Activated CD4-positive, alpha-beta memory T cell treated with anti-CD3 and anti-CD28 coated beads, Interleukin-2, amount 10 ng/mL, durations not matched to agents 7 days and 5 days (primary cell): ENCODE measurements at places on chromosomes 3 and 15. TPM values are rescaled to one million over a fixed set of nuclear protein-coding genes. Genes with fewer than 3 reads are reported as not detected.

SPESP1 gene
- total RNA-seq, result 1.1 TPM

DNA sequence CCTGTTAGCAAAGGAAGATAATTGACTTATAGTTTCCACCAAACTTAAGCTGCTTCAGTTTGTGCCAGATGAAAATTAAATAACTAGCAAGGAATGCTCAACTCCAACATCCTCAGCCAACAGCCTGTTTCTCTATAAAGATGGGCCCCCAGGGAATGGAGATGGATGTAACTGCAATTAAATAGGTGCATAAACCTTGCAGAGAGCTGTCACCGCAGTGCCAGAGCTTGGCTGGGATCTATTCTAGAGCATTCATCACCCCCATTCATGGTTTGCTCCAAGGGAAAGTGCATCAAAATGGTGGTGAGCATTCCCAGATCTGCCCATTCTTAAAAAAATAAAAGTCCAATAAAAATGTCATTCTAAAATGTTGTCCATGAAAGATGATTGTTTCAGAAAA lies 19.7 kb upstream of the RORA start:
- no peak for DNase-seq

DNA sequence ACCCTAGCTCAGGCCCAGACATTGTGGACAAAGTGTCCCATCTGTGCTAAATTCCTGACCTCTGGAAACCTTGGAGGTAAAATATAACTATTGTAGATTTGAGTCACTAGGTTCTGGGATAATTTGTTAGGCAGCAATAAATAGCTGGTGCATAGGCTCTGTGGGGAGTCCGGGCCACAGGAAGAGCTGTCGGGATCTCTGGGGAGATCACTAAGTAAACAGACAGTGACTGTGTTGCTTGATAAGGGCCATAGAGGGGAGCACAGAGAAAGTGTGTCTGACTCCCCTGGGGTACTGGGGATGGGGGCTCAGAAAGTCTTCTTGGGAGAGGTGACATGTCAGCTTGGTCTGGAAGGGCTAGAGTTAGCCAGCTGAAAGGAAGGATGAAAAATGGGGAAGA lies 37.7 kb upstream of the MRPS22 start:
- no peak for DNase-seq

GHRL gene
- total RNA-seq, result 0.91 TPM

GRCh38 chr15:81286621-81287121 lies 37.3 kb downstream of the STARD5 start:
- DNase-seq, result no peak

GRCh38 chr15:66959875-66960274 lies 105.5 kb upstream of the SMAD3 start:
- no peak for DNase-seq

ISLR gene
- not detected for total RNA-seq

EFCAB12 gene
- 0.65 TPM for total RNA-seq

LNP1 gene
- total RNA-seq, result 2.4 TPM

DNA sequence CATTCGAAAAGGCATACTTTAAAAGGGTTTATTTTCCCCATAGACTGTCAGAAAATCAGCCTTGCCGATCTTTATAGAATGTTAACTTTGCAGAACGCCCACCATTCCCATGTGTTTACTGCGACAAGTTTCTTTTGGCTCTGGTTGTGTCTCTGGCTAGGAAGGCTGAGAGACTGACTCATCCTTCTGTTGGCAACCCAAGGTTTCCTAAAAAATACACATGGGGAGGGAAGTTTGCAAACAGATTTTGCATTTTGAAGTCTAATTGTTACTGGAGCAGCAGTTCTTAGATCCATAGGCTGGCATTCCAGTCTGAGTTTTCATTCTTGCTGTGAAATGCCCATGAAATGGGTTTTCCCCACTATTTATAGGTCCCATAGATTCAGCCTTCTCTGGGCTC lies 37.9 kb upstream of the MINAR1 start:
- DNase-seq, result no peak

TMOD2 gene
- 6.2 TPM for total RNA-seq

OSTN gene
- total RNA-seq, result not detected

CCNL1 gene
- 223 TPM for total RNA-seq

DNA sequence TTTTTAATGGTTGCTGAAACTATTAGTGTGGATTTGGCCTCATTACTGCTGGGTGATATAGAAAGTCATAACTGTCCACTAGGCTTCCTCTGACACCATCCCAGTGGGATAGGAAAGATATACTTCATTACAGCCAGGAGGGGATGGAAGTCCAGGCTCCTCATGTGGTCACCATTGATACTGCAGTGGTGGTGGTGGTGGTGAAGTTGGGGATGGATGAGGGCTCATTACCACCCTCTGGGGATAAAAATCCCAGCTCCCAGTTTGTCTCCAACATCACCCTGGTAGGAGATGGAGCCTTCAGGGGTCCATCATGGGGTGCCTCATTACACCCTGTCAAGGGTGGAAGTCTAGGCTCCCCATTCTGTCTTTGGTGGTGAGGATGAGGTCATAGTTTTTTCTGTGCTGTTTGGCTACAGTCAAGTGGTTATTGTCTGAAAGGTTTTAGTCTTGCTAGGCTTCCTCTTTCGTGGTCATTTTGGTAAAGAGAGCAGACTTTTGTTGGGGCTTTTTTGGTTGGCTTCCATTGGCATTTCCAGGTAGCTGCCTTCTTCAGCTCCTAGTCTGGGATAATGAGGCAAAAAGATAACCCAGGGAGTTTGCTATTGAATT lies 30.1 kb upstream of the FILIP1L start:
- DNase-seq, result no peak

ZDHHC23 gene
- 3.1 TPM for total RNA-seq

- peak; percentile 57 for DNase-seq
These were observed 1.3 kb upstream of the KLHL40 start for GRCh38 chr3:42683875-42684598.

ITPKA gene
- total RNA-seq, result 0.30 TPM

DNA sequence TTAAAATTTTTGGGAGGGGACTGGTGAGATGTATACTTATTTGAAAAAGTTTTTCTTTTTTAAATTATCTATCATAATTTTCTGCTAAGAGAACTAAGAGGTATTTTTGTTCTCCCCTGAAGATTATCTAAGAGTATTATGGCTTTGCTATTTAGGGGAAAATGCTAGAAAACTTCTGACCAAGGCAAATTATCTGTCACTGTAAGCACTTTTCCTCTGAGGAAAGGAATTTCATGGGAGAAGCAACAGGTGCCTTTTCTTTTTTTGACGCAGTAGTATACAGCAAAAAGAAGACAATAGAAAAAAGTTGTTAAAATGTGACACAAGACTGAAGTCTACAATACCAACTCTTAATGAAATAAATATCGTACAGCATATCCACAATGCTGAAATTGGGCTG lies 201.6 kb upstream of the NANOGP8 start:
- DNase-seq, result no peak

GRCh38 chr3:117278424-117279190 lies 569.0 kb downstream of the TUSC7 start:
- DNase-seq, result no peak

- DNase-seq, result no peak
These were observed 130.6 kb upstream of the STT3B start for GRCh38 chr3:31402117-31402516.

DNA sequence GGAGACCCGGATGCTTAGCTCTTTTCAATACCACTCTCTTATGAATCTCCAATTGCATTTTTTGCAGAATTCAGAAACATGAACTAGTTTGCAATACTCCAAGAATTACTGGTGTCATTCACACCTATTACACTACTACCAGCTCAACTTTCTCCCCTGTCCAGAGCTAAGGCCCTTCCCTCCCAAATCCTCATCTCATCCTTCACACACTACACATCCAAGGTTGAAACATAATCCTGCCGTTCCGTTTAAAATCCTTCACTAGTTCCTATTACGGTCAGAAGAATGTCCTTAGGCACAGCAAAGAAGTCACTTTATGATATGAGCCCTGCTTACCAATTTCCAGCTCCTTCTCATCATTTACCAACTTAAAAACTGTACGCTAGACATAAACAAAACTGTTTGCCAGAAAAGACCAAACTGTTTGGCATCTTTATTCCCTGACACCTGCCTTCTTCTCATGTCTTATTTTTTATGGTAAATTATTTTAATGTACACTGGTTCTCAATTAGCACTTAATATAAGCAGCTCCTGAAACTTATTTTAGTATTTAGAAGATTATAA lies 22.6 kb downstream of the TBL1XR1 start:
- DNase-seq, result no peak

VGLL3 gene
- not detected for total RNA-seq

DNA sequence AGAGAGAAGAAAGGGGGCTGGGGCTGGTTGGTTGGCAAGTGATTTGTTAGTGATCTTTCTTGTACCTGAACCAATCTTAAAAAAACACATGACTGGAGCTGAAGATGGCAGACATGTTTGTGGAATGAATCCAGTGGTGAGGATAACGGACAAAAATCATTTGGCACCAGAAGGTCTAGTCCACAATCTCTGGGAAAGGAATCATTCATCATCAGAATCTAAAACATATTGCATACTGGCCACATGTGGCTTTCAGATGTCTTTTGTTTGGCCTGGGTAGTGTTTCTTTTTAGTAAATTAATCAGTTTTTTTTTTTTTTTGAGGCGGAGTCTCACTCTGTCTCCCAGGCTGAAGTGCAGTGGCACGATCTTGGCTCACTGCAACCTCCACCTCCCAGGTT lies 5.0 kb downstream of the NEK11 start:
- DNase-seq, result no peak

GABPB1 gene
- 38.1 TPM for total RNA-seq

UTS2B gene
- total RNA-seq, result not detected

DNA sequence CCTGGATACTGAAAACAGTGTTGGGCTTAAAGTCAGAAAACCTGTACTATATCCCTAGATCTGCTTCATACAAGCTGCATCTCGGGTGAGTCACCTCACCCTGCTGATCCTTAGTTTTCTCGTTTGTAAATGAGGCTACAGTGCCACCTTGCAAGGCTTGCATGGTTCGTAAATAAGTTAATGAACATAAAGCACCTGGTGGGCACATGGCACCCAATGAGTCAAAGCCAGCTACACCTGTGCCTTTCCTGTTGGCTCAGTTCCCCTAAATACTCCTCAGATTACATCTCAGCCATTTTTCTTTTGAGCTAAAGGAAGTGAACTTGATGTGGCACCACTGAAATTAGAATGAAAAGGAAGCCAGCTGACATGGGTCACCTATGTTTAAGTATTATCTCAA lies 26.5 kb downstream of the RTP1 start:
- DNase-seq, result no peak

GRCh38 chr3:10616321-10616720 lies 110.9 kb upstream of the ATP2B2 start:
- no peak for DNase-seq

DNA sequence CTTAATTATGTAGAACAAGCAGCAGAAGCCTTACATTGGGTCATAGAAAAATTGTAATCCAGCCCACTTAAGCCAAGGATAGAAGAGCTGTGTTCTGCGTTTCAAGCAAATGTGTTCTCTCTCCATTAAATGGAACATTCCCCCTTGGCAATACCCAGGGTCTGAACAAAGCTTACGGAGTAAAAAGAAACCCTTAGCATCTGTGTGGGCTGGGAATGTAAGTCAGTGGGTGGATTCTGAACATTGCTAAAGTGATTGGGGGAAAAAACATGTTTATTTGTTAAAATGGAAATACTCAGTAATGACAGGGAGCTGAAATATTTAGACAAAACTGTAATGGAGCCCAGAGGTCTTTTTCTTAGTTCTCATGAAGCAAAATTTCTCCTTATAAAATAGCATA lies 147.4 kb downstream of the DUT start:
- no peak for DNase-seq

- no peak for DNase-seq
These were observed 26.5 kb upstream of the TCF12 start for GRCh38 chr15:56891852-56892440.

ALDH1A2 gene
- total RNA-seq, result 0.63 TPM

ITGB5 gene
- 0.40 TPM for total RNA-seq

- no peak for DNase-seq
These were observed 15.5 kb downstream of the GREM1 start for GRCh38 chr15:32733281-32733680.

DNA sequence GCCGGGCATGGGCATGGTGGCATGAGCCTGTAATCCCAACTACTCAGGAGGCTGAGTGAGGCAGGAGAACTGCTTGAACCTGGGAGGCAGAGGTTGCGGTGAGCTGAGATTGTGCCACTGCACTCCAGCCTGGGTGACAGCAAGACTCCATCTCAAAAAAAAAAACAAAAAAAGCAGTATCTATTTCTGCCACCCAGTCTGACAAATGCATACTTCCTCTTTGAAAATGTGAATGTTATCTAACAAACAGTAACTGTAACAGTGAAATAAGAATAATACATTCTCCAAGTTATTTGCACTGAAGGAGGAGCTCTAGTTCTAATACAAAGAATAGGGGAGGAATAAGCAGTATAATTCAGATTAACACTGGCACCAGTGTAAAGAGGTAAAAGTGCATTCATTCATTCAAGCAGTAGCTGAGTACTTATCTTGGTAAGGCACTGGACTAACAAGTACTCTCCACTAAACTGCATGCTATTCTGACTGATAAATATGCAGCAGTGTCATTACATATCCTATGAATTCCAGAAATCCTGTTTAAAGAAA lies 12.9 kb downstream of the VPS13C start:
- DNase-seq, result no peak

- DNase-seq, result no peak
These were observed 99.5 kb downstream of the DNAJB8 start for GRCh38 chr3:128367221-128367620.

TMCO5A gene
- total RNA-seq, result not detected

CFAP20DC gene
- 2.2 TPM for total RNA-seq
